ENCODE measurements at places on chromosomes 7 and 10. TPM values are rescaled to one million over a fixed set of nuclear protein-coding genes. Genes with fewer than 3 reads are reported as not detected.

Gene OLAH
- 0.49 TPM for total RNA-seq

DNA sequence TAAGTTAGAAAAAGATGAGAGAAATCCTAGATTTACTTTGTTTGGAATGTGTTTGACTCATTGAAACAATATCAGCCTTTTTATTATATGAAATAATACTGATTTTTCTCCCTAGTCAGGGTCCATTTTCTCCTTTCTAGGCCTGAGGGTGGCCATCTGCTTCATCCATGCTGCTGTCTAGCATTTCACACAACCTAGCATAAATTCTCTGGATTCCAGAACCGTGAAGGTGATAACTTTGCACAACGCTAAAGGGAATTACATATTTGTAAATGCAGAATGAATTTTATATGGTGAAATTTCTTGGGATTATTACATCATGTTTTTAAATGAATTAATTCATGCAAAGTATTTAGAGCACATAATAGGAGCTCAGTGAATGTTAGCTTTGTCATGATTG lies 505.1 kb downstream of the INHBA start:
- H3K4me1 ChIP-seq, result no peaks in the 10 kb centered on the region
- no peaks in the 10 kb centered on the region for H3K36me3 ChIP-seq
- DNase-seq, result no peak
- no peak overlapping the region for H3K27ac ChIP-seq
- no peak overlapping the region for H3K4me3 ChIP-seq

- no peak for DNase-seq
- H3K4me3 ChIP-seq, result no peak within 1 kb of the TSS
- peaks cover 4% of the 10 kb centered on the region for H3K4me1 ChIP-seq
- peaks cover 21% of the 10 kb centered on the region for H3K27me3 ChIP-seq
- no peaks in the 10 kb centered on the region for H3K36me3 ChIP-seq
Observed at GRCh38 chr10:48274636-48275035, at the start of gene FRMPD2. Gene FRMPD2, minus strand, starts transcription at chr10:48274696. Its CDS starts 129 bp downstream, at chr10:48274567.

- H3K27ac ChIP-seq, result no peak overlapping the region
- peaks cover 20% of the 10 kb centered on the region for H3K27me3 ChIP-seq
- H3K36me3 ChIP-seq, result no peaks in the 10 kb centered on the region
- H3K4me1 ChIP-seq, result no peaks in the 10 kb centered on the region
- H3K4me3 ChIP-seq, result no peak overlapping the region
- no peak for DNase-seq
Observed at GRCh38 chr10:1612908-1613307, 124.4 kb downstream of the ADARB2 start.

Data from activated CD8-positive, alpha-beta memory T cell treated with anti-CD3 and anti-CD28 coated beads, Interleukin-2, amount 10 ng/mL, durations not matched to agents 7 days and 5 days (primary cell).